Naive thymus-derived CD8-positive, alpha-beta T cell (primary cell): ENCODE measurements at places on chromosomes 1 and 21.
A peak's percentile ranks its signal among the peaks of the same experiment; 100 is the strongest.

- peaks cover 2% of the 10 kb centered on the region for H3K4me1 ChIP-seq
- peaks cover 5% of the 10 kb centered on the region for H3K36me3 ChIP-seq
- no peak for DNase-seq
Observed at GRCh38 chr1:53568540-53568939, 109.3 kb downstream of the DMRTB1 start.

- H3K4me1 ChIP-seq = peaks cover 9% of the 10 kb centered on the region
- H3K4me3 ChIP-seq = no peak overlapping the region
- no peak overlapping the region for H3K27ac ChIP-seq
- DNase-seq = no peak
- no peaks in the 10 kb centered on the region for H3K36me3 ChIP-seq
- H3K27me3 ChIP-seq = no peaks in the 10 kb centered on the region
Observed at GRCh38 chr1:2129256-2129943, 65.2 kb downstream of the FAAP20 start.

GRCh38 chr1:232335741-232336293 lies 294.1 kb downstream of the SIPA1L2 start:
- peak overlapping the region; percentile 41 for H3K4me3 ChIP-seq
- H3K27ac ChIP-seq = peak overlapping the region; percentile 75
- H3K27me3 ChIP-seq = peaks cover 32% of the 10 kb centered on the region
- no peaks in the 10 kb centered on the region for H3K36me3 ChIP-seq

- no peak for DNase-seq
- H3K4me1 ChIP-seq = peaks cover 20% of the 10 kb centered on the region
- peak overlapping the region; percentile 76 for H3K27ac ChIP-seq
- H3K27me3 ChIP-seq = no peaks in the 10 kb centered on the region
Observed at GRCh38 chr21:43778469-43779335, 2.6 kb upstream of the CSTB start.

DNA sequence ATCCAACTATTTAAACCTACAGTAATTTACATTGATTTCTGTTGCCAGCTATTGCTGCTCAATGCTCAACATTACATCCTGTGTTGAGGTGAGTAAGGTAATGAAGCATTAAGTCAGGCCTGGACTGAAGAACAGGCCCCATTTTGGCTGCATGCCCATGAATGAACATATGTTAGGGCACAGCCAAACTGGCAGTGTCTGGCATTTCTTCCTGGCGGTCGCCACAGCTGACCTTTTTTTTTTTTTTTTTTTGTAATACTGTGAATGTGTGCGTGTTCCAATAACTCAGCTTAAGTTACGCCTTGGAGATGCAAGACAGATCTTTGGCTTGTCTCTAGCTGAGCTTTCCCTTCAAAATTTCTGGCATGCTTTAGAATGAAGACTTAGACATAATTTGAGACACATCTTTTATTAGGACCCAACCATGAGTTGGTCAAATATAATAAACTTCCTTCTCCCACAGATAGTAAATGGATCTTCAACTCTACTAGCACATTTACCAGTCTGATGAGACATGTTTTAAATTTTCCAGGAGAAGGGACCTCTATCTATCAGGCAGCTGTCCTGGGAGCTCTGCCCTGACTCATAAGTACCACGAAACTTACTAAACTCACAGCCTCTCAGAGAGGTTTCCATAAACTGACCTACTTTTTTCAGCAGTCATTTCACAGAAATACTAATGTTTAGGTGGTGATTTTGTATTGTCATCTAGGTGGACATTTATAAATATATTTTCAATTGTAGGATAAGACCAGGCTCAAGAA lies 341.1 kb upstream of the RUNX1 start:
- H3K36me3 ChIP-seq = peaks cover 5% of the 10 kb centered on the region
- no peaks in the 10 kb centered on the region for H3K27me3 ChIP-seq
- H3K4me3 ChIP-seq = no peak overlapping the region
- DNase-seq = no peak
- H3K27ac ChIP-seq = no peak overlapping the region

DNA sequence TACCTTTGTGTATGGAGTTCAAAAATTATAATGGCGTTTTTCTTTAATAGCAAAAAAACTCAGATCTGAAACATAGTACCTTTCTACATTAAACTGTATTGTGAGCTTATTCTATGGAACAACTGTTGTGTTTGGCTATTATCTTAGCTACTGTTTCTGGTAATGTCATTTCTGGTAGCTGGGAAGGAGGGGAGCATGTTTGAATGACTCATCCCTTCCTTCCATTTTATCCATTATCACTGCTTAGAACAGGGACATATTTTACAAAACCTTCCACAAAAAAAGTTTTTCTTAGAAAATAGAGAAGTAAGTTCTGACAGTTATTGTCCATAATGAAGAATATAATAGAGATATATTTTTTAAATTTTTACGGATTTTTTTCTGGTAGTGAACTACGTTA lies 128.3 kb downstream of the NRDC start:
- H3K27ac ChIP-seq = no peak overlapping the region
- H3K27me3 ChIP-seq = no peaks in the 10 kb centered on the region
- peaks cover 9% of the 10 kb centered on the region for H3K36me3 ChIP-seq
- peaks cover 9% of the 10 kb centered on the region for H3K4me1 ChIP-seq

GRCh38 chr1:33876970-33877650 lies 13.2 kb downstream of the HMGB4 start:
- H3K4me3 ChIP-seq = no peak overlapping the region
- peaks cover 39% of the 10 kb centered on the region for H3K27me3 ChIP-seq
- no peak for DNase-seq
- no peaks in the 10 kb centered on the region for H3K4me1 ChIP-seq
- H3K36me3 ChIP-seq = no peaks in the 10 kb centered on the region

DNA sequence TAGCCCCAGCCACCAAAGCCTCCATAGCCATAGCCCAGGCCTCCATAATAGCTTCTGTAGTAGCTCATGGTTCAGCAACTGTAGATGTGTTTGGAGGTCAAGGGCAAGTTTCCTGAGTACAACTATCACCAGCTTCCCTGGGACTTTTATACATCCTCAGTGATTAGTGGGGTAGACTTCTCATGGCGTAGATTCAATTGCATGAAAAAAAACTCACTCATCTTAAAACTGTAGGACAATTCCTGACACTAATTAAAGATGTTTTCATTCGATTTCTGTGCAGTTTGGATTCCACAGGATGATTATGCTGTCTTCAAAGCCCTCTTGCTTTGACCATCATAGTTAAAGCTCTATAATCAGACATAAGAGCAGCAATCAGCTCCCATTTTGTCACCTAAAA lies at the start of gene KRTAP19-8:
KRTAP19-8 (minus strand) TSS at position 101 of the 400 bp plus-strand sequence; CDS start at position 68, 33 bp downstream.
- H3K27ac ChIP-seq = no peak within 1 kb of the TSS
- H3K36me3 ChIP-seq = no peaks in the 10 kb centered on the region
- H3K27me3 ChIP-seq = peaks cover 15% of the 10 kb centered on the region
- no peak within 1 kb of the TSS for H3K4me3 ChIP-seq
- H3K4me1 ChIP-seq = no peaks in the 10 kb centered on the region

DNA sequence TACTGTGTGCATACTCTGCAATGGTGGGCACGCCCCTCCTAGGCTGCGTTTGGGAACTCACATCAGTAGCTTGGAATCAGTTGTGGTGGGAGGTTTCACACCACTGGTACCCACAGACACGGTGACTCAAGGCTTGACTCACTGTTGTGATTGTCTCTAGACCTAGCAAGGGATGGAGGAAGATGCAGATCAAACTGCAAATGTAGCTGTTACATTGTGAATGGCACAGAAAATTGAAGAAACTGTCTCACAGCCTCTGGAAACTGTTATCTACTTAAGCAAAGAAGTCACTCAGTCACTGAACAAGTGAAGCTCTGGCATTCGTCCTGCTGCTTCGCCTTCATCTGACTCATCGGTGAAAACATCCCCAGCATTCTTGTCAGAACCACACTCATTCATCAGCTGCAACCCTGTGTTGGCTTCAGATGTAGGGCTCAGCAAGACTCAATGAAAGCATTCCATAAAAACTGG lies 59.5 kb downstream of the POFUT2 start:
- H3K36me3 ChIP-seq = peaks cover 3% of the 10 kb centered on the region
- DNase-seq = peak; percentile 25
- H3K4me1 ChIP-seq = peaks cover 21% of the 10 kb centered on the region
- H3K27ac ChIP-seq = peak overlapping the region; percentile 60

GRCh38 chr1:208207388-208208131 lies 36.6 kb downstream of the PLXNA2 start:
- no peaks in the 10 kb centered on the region for H3K36me3 ChIP-seq
- H3K27me3 ChIP-seq = no peaks in the 10 kb centered on the region
- H3K4me3 ChIP-seq = no peak overlapping the region
- H3K4me1 ChIP-seq = no peaks in the 10 kb centered on the region

DNA sequence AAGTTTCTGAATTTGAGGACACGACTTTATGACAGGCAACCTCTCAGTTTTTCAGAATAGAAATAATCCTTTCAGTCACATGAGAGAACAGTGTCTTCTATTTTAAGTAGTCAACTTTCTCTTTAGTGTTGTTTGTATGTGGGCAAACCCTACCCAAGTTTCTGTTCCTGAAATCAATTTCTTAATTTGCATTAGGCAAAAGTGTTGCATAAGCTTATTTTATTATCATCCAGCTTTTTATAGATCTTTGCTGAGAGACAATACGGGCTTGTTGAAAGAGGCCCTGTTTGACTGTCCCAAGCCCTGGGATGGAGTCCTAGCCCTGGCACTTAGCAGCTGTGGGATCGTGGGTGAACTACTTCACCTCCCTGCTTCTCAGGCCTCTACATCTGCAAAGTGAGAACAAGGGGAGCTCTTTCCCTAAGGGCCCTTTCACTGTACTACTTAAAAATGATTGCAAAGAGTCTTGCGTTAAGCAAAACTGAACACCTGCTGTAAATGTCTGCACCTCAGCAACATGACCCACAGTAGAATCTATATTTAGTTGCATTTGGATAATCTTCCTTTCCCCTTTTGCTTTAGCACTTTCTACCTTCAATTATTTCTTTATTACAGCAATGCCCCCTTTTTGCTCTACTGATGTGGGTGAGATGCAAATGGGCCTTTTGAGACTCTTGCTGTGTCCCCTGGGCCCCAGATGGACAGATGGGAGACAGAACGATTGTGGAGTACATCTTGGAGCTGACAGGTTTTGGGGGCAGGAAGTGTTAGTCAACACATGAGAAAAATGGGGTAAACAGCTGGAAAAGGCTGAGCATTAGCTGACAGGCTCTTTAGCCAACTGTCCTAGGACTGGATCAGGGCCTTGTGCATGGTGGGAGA lies 41.0 kb upstream of the SCAF4 start:
- H3K27me3 ChIP-seq = no peaks in the 10 kb centered on the region
- H3K4me3 ChIP-seq = no peak overlapping the region
- no peaks in the 10 kb centered on the region for H3K36me3 ChIP-seq
- no peak overlapping the region for H3K27ac ChIP-seq

DNA sequence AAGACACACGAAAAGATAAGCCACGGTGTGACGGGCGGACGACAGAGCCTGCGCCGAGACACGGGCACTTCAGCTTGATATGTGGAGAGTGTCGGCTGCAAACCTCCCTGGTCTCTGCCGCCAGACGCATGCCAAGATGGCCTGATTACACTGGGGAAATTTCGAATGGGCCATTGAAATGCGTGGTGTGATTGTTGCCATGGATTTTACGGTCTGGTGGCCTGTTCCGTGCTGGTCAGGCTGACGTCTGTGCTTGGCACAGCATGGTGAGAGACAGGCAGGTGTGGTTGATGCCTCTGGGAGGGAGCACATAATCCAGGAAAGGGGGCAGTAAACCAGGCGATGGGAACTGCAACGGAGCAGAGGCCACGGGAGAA lies 105.6 kb upstream of the TMPRSS2 start:
- no peak overlapping the region for H3K27ac ChIP-seq
- H3K36me3 ChIP-seq = no peaks in the 10 kb centered on the region
- H3K4me3 ChIP-seq = no peak overlapping the region
- H3K27me3 ChIP-seq = peaks cover 11% of the 10 kb centered on the region

DNA sequence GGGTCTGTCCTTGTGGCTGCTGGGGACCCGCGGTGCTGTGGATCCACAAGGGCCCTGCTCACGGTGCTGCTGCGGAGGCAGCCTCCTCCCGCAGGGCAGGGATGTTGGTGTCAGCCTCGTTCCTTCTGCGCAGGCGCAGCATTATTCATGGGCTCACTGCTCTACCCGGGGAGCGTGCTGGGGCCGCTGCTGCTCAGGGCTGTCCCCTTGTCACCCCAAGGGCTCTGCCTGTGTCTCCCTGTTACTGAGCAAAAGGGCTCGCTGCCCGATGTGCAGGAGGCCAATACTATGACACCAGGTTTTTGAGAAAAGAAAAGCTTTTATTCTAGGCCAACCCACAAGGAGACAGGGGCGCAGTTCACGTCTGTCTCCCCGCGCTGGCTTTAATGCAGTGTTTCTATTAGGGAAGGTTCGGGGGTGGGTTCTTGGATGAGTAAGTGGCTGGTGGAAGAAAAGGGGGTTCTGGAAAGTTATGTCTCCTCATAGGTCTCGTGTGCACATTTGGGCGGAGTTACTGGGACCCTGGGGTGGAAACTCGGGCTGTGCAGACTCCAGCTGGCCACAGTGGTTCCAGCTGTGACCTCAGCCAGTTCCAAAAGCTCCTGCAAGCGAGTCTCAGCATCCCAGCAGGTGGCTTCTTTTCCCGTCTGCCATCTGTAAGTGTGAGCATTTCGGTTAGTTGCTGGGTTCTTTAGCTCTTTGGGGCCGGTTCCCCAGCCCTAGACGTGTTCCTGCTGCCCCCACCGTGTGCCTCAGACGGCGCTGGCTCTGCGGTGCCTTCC lies 40.8 kb upstream of the LRRC3 start:
- H3K36me3 ChIP-seq = no peaks in the 10 kb centered on the region
- H3K27ac ChIP-seq = no peak overlapping the region
- peak; percentile 8 for DNase-seq
- no peaks in the 10 kb centered on the region for H3K4me1 ChIP-seq

DNA sequence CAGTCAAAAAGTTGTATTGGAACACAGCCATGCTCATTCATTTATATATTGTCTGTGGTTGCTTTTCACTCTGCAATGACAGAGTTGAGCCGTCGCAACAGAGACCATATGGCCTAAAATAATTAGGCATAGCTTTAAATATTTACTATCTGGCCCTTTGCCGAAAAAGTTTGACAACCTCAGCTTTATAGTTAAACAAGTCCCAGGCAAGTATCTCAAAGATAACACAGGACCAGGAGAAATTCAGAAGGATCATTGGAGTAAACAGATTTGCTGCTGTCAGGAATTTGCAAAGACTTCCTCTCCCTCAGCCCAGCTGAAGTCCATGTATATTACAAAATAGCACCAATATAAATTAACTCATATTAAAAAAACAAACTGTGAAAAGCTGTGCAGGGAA lies 34.4 kb downstream of the NID1 start:
- H3K27me3 ChIP-seq = no peaks in the 10 kb centered on the region
- no peak for DNase-seq
- H3K4me3 ChIP-seq = no peak overlapping the region
- no peaks in the 10 kb centered on the region for H3K36me3 ChIP-seq

DNA sequence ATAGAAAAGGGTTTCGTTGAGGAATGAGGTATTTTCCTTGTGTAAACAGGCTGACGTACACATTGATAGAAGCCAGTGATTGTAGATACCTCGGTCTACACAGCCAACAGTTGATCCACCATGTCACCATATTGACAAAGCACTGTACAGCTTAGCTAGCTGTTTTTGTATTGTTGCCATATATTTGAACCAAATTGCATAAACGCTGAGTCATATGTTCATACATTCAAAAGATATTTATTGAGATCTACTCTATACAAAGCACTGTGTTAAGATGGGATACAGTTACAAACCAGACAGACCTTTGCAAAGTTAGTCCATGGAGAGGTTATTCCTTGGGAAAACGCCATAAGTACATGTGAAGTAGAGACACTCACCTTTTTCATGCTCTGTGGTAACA lies 132.4 kb upstream of the ATP1B1 start:
- no peaks in the 10 kb centered on the region for H3K36me3 ChIP-seq
- no peak overlapping the region for H3K27ac ChIP-seq
- H3K27me3 ChIP-seq = no peaks in the 10 kb centered on the region
- H3K4me3 ChIP-seq = no peak overlapping the region
- DNase-seq = no peak

GRCh38 chr21:45970674-45971615 lies 10.6 kb upstream of the COL6A1 start:
- H3K27me3 ChIP-seq = no peaks in the 10 kb centered on the region
- H3K4me3 ChIP-seq = no peak overlapping the region
- H3K4me1 ChIP-seq = peaks cover 20% of the 10 kb centered on the region
- H3K27ac ChIP-seq = no peak overlapping the region
- H3K36me3 ChIP-seq = no peaks in the 10 kb centered on the region
